ENCODE measurements at places on chromosomes 1 and 21.

- DNase-seq, result no peak
Measured at GRCh38 chr1:181062836-181063428, 25.6 kb upstream of the IER5 start.

DNA sequence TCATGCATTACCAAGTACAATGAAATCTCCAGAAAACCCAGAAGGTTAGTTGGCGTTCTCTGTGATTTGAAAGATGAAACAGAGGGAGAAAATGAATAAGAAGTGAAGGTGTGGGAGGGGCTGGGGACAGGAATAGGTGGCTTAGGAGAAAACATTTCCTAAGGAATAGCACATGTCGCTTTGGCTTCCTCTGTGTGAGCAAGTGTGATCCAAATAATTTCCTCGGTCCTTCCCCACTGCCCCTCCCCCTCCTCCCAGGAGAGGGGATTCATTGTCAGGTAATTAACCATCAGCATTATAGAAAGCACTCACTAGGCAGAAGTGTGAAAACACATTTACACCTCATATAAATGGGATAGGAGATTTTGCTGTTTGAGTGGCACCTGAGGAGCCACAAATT, 105.5 kb downstream of the NUF2 start:
- DNase-seq, result no peak

DNA sequence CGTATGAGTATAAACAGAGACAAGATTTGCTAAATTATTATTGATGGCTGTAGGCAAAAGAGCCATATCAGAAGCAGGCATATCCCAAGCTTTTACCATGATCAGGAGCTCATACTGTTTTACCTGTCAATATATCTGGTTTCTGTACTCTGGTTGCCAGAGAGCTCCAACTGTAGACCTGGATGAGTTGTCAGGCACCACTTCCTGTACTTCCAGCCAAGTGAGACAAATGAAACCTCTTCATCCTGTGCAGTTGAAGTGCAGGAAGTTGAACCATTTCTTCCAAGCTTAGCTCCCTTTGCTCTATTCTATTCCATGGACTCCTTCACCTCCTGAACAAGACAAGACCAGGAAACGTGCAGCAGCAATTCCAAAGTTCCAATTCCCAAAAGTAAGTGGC, 115.6 kb downstream of the ZNF281 start:
- no peak for DNase-seq

- DNase-seq, result no peak
Measured at GRCh38 chr1:212955098-212955497, 4.8 kb downstream of the VASH2 start.

DNA sequence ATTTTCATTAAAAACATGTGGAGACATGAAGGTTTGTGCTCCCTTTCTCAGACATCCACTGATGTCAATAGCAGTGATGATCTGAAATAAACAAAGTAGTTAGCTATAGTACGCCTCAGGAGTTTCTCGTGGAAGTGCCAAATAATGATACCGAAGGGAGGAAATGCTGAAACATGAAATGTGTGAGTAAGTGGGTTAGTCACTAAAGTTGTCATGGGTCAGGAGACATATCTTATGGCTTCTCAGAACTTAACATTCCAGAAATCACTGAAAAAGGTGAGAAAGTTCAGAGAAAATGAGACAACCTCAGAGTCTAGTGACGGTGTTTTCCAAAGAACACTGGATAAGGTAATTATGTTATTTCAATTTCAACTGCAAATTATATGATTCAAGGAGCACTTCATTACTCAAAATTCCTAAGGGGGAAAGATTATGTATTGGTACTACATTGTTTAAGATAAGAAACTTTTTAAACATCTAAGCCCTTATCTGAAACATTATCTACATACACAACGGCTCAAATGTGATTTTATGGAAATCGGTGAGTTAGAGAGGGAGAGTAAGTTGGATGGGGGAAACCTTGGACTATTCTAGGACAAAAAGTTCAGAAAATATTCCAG, 20.6 kb downstream of the NIBAN1 start:
- DNase-seq, result no peak

DNA sequence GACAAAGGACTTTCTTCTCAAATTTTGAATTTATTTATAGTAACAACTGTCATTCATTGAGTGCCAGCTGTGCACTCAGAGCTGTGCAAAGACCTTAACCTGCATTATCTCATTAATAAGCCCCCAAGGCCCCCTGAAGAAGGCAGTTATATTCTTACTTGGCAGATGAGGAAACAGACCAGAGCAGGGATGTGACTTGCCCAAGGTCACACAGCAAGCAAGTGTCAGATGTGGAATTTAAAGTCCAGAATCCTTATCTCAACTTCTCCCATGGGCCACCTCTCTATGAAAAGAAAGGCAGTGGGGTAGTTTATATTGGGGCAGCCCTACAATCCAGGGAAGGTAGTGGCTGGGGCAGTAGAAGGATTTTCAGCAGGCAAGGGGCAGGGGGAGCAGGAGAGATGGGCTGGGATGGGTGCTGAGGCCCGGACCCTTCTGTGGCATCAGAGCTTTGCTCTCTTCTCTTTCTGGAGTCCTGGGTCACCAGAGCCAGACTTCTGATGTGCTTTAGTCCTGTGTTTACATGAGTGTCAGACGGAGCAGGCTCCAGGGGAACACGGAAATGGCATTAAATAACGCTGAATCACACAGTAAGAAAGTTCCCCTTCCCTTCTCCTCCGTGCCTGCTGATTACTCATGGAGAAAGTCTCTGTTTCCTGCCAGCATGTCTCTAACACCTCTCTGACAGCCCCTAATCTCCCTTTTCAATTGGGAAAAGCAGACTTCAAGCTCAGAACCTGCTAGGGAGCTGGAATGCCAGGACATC, 39.5 kb downstream of the EPHB2 start:
- DNase-seq, result no peak

DNA sequence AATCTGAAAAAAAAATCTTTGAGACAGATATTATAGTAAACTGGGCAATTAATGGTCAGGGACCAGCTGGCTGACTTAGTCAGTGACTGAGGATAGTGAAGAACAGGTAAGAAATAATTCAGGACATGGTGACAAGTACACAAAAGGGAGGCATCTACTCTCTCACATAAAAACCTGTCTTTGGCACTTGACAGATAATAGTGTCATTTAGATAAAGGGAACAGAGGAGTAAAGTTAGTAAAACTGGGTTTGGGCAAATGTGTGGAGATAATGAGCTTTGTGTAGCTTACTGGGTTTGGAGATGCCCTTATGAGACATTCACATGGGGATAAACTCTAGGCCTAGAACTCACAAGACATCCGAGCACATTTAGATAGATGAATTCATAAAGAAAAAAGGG, 4.0 kb downstream of the SSX2IP start:
- no peak for DNase-seq

DNA sequence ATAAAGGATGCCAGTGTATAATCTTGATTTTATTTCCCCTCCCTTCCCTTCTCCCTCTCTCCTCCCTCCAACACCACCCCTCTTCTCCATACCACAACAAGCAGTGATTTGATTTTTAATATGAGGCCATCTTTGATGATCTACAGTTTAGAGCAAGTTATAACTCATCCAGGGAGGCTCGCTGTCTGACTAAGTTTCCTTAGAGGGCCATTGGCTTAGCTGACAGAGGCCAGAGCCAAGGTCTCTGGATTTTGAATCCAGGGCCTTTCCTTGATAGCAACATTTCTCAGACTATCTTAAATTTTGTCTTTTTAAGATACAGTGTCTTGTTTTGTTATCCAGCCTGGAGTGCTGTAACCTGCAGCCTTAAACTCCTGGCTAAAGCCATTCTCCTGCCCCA, 431.0 kb upstream of the USP24 start:
- DNase-seq, result no peak

DNA sequence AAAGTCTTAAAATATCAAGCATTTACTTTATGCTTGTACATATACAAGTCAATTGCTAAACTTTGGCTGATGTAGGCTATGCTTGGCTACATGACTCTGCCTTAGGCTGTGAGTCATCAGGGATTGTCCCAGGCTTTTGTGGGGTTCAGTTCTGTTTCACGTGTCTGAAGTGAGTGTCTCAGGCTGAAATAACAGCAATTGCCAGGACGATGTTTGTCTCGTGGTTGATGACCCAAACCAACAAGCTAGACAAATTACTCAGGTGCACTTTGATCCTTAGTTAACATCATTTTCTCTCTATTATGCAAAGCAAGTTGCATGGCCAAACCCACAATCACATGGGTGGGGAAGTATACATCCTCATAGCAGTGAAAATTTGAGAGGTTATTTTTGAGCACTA, 410.1 kb downstream of the BRINP3 start:
- no peak for DNase-seq

DNA sequence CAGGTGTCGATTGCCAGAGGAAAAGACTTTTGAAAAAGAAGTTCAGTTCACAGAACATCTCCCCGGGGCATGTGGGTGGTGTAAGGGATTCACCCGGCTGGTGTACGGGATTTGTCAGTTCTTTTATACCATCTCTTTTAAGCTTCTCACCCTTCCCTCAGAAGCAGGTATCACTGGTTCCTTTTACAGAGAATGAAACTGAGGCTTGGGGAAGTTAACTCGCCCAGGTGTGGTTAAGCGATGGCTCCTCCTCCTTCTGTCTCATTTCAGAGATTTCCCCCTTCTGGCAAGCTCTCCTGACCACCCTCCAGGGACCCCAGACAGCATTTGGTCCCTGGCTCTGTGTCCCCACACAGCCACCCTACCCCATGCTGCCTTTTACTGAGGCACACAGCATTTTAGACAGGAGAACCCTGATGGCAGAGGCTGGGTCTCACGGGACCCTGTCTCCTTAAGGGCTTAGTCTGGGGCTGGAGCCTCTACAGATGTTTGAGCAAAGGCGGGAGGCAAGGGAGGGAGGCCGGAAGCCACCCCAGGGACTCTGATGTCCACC, 2.8 kb upstream of the ECE1 start:
- DNase-seq, result no peak

GRCh38 chr1:44643721-44644334, 30.5 kb downstream of the TMEM53 start:
- DNase-seq, result no peak

DNA sequence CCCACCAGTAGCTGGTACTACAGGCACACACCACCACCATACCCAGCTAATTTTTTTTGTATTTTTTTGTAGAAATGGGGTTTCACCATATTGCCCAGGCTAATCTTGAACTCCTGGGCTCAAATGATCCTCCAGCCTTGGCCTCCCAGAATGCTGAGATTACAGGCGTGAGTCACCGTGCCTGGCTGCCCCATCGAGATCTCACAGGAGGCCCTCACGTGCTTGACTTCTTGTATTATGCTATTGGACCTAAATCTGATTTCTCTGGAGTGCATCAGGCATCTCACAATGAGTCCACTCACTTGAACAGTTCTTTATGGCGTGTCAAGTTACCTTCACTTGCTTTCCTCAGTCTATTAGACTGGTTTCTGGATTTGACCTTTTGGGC, 9.3 kb upstream of the RSRP1 start:
- DNase-seq, result no peak

GRCh38 chr1:116104667-116105066, 6.5 kb upstream of the MAB21L3 start:
- DNase-seq, result no peak

DNA sequence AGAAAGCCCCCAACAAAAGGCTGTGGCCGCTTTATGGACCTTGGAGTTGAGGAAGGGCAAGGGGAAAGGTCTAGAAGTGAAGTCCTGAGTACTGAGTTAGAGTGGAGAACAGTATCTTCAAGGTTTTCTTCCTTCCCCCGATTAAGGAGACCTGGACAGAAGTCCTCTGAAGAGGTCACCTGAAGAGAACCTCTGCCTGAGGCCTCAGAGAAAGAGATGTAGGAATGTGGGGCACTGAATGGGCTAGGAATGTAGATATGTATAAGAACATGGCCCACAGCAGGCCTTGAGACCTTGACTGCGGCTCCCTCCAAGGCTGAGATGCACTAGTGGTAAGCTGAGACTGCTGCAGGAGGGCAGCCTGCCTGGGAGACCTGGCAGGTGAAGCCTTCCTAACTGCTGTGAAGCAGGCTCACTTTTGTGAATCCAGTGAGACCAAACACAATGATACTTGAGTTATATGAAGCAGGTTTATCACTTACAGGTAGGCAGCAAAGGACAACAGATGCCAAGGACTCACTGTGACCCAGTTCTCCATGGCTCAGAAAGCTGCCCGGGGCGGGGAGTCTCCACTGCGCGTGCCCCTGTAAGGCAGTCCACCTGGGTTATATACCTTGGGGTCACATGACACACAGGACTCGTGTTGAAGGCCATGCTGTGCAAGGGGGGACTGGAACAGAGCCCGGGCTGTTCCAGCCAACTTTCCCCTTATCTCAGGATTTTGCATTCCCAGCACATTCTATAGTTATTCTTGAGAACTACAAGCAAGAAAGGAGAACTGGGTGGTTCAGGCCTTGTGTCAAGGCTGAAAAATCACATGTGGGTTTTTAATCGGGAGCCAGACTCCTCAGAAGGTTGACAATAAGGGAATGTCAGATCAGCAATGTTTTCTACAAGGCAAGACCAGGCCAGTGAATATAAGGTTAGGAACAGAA, 78.8 kb upstream of the PPM1J start:
- no peak for DNase-seq

DNA sequence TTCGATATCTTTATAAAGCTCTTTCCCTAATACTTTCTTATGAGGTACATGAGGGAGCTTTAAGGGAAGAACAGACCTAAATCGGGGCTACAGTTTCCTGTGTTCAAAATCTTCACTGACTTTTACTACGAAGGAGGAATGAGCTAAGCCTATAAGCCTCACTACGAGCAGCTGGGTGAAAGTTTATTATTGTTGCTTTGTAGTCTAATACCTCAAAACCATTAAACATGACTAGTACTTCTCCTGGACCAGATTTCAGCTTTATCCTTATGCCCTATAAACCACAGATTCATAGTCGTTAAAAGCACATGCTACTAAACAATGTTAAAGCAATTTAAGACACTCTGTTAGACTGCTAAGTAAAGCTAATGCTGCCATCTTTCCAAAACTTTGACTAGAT, 30.2 kb downstream of the NDC1 start:
- DNase-seq, result no peak

DNA sequence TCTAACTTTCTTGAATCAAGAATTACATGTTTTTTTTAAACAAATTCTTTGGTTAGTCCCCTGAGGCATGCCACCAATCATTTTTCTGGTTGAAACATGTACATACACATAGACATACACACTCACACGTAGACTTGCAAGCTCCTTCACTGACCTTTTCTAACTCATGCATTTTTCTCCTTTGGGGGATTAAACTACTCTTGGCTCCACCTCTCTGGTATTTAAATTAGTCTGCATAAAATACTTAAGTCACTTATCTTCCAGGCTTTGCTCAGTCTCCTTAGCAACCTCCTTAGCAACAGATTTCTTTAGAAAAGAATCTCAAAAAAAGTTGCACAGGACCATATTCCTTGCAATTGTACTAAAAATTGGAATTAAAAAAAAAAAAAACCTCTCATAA, 440.9 kb upstream of the LRRC7 start:
- no peak for DNase-seq

DNA sequence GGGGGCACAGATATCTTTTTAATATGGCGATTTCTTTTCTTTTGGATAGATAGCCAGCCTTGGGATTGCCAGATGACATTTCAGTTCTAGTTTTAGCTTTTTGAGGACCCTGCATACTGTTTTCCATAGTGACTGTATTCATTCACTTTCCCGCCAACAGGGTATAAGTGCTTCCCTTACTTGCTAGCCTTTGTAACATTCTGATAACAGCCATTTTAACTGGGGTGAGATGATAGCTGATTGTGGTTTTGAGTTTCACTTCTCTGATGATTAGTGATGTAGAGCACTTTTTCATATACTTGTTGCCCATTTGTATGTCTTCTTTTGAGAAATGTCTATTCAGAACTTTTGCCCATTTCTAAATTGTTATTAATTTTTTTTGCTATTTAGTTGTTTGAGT, 151.9 kb downstream of the NTPCR start:
- no peak for DNase-seq

- DNase-seq, result no peak
Measured at GRCh38 chr1:151867765-151868411, 14.4 kb upstream of the THEM5 start.

- no peak for DNase-seq
Measured at GRCh38 chr1:93749894-93750301, 68.3 kb upstream of the BCAR3 start.
